HEK293T (cell line): ENCODE measurements at places on chromosomes 1 and 21.

DNA sequence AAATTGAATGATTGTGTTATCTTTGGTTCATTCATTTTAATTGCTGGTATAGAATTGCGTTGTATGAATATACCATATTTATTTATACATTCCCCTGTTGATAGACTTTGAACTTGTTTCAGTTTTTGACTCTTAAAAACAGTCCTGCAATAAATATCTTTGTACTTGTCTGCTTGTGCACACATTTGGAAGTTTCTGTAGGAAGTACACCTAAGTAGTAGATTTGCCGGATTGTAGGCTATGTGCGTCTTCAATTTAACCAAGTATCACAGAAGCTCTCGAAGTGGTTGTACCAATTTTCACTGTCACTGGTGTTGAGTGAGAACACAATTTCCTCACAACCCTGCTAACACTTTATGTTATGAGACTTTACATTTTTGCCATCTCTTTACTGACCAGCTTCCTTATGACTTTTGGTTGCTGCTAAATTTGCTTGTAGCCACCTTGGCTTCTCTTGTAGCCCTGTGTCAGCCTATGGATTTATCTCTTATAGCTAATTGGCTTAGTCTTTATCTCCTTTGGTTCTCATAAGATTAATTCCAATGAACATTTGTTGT, 2.2 kb downstream of the TTC3 start:
- no peak for DNase-seq

DNA sequence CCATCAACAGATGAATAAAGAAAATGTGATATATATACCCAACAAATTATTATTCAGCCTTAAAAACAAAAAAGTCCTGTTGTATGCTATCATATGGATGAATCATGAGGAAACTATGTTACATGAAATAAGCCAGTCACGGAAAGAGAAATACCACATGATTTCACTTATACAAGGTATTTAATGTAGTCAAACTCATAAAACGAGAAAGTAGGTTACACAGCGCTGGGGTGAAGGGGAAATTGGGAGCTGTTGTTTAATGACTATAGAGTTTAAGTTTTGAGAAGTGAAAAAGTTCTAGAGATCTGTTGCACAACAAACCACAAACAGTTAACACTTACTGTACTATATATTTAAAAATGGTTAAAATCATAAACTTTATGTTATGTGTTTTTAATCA, 58.5 kb downstream of the SLC25A24 start:
- DNase-seq, result no peak

DNA sequence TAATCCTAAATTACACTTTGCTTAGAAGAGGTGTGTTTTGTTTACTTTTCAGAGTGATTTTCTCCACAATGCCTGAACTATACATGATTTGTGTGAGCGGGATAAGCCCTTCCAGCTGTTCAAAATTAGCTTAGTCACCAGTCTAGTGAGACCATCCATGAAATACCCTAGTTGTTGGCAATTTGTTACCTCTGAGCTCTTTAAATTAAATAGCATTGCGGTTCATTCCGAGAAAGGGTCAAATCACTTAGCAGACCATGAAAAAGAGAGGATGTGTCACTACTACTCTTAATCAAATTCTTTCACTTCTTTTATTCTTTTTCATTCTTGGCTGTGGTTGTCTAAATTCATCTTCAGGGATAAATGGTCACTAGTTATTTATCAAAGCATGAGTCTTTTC, 11.9 kb upstream of the VAV3 start:
- DNase-seq, result no peak

- no peak for DNase-seq
Observed at GRCh38 chr21:40372506-40372905, 474.5 kb downstream of the DSCAM start.

DNA sequence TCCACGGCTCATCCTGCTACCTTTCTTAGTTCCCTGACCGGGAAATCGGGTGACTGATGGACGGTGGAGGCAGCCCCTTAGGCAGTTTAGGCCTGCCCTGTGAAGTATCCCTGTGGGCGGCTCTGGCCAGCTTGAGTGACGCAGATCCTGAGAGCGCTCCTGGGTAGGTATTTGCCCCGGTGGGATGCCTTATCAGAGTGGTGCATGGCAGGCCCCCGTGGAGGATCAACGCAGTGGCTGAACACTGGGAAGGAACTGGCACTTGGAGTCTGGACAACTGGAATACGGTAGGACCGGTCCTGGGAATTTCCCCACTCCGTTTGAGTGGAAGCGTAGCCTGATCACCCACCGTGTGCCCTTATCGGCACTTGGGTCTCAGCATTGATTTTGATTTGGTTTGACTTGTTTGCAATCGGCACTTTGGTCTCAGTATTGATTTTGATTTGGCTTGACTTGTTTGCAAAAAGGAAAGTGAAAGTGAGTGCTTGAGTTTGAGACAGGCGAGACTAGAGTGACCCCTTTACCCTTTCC, 15.2 kb downstream of the PLA2G2F start:
- no peak for DNase-seq

DNA sequence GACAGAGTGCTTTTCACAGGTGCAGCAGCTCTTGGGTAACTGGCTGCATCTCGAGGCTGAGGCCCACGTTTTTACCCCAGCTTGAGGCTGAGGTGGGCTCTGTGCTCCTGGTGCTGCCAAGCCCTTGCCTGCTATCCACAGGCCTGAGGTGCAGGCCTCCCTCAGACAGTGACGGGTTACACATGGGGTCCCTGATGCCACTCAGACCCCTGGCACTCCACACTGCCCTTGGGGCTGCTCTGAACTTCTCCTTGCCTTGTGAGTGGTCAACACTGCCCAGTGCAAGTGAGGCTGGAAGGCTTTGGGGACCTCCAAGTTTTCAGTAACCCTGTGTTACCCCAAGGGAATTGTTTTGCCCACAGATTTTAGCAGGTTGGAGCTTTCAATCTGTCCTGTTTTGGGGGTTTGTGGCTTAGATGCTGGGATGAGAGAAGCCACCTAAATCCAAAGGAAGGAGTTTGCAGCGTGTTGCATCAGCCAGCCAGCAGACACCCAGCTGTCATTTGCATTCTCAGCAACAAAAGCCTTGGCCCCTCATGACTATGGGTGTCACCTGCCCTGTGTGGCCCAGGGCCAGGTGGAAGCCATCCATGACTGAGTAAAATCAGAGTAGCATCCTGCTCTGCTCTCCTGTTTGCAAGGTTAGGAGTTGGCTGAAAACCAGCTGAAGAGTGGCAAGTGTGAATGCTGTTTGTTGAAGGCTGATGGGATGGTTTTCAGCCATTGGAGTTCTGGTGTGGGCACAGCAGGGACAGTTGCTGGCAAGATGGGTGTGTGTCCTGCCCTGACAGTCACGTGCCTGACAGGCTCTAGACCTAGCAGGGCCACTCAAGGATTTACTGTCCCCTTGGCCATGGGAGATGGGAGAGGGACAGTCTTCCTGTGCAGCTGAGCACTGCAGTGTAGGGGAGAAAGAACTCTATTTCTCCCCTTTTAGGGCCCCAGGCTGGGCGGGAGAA, 3.2 kb downstream of the RNF187 start:
- no peak for DNase-seq

DNA sequence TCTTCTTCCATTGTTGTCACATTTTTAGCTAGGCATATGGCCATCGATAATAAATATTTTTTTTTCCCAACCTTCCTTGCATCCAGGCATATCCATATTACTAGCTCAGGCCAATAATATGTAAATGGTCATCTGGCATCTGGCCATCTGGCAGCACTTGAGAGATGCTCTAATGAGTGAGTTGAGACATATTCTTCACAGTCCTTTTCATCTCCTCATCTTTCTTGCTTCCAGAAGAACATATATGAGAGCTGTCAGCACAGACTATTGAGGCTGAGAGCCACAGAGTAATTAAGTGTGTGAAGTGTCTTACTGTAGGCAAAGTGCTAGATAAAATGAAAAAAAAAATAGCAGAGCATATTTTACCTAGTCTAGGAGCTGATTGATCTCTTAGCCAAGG, 628.4 kb upstream of the TMPRSS15 start:
- no peak for DNase-seq

DNA sequence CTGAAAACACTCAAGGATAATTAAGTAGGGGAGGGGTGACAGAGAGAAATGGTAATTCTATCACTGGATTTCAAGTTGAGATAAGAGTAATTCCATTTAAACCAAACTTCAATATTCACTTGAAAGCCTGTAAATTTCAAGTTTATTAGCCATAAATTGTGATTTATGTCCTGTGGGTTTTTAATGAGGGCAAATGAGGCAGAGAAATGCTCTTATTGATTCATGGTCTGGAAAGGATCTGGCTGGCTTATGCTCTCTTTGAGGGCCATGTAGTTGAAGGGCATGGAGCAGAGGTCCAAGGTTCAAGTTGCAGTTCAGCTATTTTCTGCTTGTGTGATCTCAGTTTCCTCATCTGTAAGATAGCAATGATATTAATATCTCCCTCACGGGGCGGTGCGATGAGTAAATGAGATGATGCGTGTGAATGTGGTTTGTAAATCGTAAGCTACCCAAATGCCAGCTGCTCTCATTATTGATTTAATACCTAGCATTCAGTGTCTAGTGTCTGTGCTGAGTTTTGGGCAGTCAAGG, 12.3 kb downstream of the OLFML3 start:
- DNase-seq, result peak; percentile 64

GRCh38 chr1:232568331-232568852, 61.5 kb downstream of the SIPA1L2 start:
- DNase-seq, result no peak

GRCh38 chr1:214584805-214585766, 17.9 kb upstream of the CENPF start:
- peak; percentile 49 for DNase-seq

- DNase-seq, result no peak
Observed at GRCh38 chr1:78667939-78668338, 18.3 kb downstream of the IFI44 start.

GRCh38 chr1:77562596-77563150, 119.8 kb downstream of the ZZZ3 start:
- DNase-seq, result no peak

DNA sequence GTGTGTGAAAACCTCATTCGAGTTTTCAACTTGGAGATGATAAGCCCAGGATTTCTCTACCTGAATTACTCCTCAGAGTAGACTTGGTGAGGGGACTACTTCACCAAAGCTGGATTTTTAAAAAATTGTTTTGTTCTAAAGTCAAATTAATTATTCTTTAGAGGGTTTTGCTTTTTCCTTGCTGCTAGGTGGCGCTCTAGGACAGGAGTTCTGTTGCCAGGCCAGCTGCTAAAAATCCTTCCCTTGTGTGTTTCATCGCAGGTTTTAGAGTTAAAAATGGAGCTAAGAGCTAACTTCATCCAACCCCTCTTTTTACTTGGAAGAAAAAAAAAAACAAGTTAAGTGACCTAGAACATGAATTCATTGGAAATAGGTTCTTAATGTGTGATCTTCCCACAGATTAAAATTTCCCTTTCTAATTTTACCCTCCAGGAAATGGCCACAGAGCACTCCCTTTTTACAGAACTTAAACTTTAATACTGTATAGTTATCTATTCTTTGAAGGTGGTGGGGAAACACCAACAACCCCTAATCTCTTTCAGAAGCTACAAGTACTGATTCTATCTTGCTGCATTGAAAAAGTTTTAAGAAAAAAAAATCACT, 36.7 kb upstream of the FAM163A start:
- DNase-seq, result peak; percentile 73
